ENCODE measurements at places on chromosomes 3 and 15. TPM values are rescaled to one million over a fixed set of nuclear protein-coding genes. Genes with fewer than 3 reads are reported as not detected.

GRCh38 chr3:18389108-18389733, 35.9 kb downstream of the SATB1 start:
- DNase-seq: peak; percentile 33

DNA sequence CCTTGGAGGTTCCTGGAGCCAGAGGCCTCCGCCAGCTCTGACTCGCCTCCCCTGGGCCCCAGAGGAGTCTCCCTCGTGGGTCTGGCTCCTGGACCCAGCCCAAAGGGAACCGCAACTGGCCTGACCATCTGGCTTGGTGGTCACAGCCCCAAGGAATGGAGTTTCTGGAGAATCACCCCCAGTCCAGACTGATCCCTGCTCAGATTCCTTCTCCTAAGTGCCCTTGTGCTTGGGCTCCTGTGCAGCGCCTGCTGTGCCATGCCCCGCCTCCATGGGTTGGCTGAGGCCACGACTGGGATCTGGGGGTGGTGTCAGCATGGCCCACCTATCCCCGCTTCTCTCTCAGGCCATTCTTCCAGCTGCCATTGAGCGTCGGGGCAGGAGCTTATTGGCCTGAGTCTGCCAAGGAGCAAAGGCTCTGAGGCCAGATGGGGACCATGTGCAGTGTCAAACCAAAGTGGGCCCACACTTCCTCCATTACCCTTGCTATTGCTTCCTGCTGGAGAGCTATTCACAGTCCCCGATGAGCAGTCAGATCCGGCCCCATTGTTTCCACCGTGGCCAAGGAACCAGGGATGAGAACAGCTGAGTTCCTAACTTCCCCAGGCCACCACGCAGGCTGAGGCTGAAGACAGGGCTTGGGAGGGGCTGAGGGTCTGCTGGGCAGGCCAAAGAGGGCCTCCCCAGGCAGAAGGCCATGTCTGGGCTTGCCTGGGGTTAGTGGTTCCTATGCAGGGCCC, 19.0 kb downstream of the CSPG4 start:
- no peak for DNase-seq

- no peak for DNase-seq
Measured at GRCh38 chr15:71002316-71002715, 109.7 kb downstream of the LRRC49 start.

DNA sequence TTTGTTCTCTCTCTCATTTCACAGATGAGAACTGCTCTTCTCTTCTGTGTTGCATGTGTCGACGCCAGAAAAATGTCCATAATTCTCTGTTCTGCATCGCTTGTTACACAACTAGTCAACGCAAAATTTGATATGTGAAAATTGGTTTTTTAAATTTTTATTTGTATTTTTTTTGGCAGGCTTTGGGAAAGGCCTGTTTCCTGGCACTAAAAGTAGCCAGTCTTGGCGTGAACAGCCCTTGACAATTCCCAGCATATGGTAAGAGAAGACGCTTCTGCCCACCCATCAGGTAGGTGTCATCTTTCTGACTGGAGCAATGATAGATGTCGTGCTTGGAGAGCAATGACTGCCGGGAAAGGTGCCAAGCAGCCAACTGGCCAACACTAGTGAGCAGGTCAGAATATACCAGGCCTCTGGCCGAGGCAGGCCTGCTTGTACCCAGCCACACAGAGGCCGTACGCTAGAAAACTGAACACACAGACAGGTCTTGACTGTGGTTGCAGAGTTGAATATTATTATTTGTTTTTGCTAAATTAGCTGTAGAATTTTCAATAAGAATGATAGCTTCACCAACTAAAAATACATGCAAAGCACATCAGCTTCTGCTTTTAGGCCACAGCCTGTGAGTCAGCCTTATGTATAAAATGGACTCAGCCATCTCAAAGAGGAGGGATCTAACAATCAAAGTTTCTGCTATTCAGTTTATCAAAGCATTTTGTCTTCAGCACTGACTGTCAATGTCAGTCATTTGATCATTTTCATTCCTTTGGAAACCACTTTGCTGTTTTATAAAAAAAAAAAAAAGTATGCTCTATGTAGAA, 837.5 kb downstream of the MCTP2 start:
- no peak for DNase-seq

DNA sequence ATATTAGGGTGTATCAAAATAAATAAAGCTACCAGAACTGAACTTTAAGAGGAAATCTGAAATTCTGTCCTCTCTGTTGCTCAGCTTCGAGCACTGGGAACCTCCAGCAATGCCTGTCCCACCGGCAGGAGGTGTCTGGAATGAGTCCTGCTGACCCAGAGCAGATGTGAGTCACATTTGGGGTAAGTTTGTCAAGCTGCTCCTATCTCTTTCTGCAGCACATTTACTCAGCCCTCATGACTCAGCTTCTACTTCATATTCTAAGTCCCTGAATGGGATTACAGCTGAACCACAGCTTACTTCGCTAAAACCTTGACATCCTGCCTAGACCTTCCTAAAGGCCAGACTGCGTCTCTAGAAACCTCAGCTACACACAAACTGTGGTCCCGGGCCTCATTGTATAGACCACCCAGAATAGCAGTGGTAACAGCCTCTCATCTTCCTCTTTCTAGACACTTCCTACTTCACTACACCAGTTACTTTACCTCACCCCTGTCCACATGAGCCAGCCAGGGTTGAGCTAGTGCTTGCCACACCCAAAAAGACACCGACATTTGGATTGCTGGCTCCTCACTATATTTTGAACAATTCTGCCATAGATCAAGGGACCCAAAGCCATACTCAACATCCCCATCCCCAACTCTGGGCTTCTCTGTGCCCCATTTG, 109.6 kb upstream of the TMCO5A start:
- DNase-seq: no peak

DNA sequence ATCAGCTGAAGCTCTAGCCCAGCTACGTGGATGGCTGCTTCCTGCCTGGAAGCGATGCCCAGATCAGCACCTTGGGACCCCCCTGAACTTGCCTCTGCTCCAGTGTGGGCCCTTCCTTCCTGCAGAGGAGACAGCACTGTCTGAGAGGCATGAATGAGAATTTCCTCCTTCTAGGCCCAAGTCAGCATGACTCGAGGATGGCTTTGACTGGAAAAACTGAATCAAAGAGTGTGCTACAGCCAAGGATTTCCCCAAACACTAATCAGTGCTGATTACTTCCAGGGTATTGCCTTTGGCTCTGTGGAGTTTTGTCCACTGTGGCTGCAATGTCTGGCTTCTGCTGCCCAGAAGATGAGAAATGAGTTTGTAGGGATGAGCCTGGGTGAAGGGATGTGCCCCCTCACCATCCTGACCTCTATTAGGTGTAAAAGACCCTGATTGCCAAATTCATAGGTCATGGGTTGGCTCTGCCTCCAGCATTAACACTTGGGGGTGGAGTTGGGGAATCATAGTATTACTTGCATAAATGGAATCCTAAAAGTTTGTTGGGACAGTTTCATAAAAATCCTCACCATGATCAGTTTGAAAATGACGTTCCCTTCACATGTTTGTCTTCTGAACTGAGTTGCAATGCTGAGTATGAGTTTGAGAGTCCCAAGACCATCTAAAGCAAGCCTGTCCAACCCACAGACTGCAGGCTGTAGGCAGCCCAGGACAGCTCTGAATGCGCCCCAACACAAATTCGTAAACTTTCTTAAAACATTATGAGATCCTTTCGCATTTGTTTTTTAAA, 36.7 kb downstream of the FLNB start:
- no peak for DNase-seq

- no peak for DNase-seq
Measured at GRCh38 chr3:27570421-27571106, 86.4 kb upstream of the SLC4A7 start.

- DNase-seq: no peak
Measured at GRCh38 chr3:25354071-25354470, 74.0 kb upstream of the RARB start.

GRCh38 chr3:172127929-172128580, 88.7 kb downstream of the FNDC3B start:
- DNase-seq: no peak

DNA sequence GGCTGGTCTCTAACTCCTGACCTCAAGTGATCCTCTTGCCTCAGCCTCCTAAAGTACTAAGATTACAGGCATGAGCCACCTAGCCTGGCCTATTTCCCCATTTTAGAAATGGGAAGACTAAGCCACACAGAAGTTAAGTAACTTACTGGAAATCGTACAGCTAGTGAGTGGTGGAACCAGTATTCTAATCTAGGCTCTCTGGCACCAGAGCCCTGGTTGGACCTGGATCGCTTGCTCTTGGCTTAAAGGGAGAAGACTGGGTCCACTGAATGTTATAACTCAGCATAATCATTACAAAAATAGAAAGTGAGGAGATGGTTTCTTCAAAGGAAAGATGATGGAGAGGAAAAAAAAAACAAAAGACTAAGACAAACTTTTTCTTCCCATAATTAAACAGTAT, 37.4 kb upstream of the CNTN3 start:
- no peak for DNase-seq

GRCh38 chr3:33883951-33884561, 85.6 kb downstream of the PDCD6IP start:
- DNase-seq: peak; percentile 5

GRCh38 chr15:57698243-57698642, 8.3 kb upstream of the POLR2M start:
- no peak for DNase-seq

GRCh38 chr3:102745881-102746280, 311.1 kb downstream of the ZPLD1 start:
- no peak for DNase-seq

DNA sequence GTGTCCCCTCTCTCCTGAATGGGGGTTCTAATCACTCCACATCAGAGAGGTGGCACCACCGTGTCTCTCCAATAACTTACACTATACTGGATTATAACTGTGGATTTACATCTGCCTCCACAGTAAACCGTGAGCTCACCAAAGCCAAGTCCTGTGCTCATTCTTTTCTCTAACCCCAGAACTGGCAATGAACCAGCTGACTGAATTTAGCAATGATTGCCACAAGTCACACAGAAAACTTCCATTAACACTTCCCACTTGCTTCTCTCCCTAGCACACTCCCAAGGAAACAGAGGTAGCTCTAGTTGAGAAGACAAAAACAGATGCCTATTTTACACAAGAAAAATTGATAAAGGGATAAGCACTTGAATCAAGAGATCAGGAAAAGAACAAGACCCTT, 361.3 kb downstream of the ULK4 start:
- DNase-seq: no peak

- peak; percentile 31 for DNase-seq
Measured at GRCh38 chr3:195908694-195909581, 587 bp upstream of the TNK2 start.

DNA sequence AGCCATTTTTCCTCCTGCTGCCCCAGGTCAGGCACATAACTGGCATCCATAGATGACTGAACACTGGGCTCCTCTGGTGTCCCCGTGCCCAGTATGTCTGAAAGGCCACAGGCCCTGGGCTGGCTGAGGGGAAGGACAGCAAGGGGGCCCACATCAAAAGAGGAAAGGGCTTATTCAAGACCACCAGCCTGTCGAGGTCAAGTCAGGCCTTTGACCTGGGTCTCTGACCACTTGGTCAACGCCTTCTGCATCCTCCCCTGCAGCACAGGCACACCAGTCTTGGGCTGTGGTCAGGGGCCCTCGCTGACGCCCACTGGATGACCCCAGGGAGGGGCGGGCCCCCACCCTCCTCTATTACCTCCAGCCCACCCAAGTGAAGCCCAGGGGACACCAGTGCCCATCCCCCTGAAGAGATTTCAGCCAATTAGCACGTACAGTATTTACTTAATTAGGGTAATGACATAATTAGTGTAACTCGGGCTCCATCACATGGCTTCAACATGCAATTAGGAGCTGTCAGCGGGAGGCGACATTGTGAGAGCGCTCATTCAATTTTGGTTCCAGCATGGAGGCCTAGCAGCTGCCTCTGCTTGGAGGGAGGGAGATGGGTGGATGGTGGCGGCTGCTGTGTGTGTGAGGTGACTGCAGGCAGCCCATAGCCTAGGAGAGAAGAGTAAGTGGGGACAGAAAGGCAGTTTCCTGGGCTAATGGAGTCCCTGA, 13.5 kb upstream of the DNAH1 start:
- no peak for DNase-seq

DNA sequence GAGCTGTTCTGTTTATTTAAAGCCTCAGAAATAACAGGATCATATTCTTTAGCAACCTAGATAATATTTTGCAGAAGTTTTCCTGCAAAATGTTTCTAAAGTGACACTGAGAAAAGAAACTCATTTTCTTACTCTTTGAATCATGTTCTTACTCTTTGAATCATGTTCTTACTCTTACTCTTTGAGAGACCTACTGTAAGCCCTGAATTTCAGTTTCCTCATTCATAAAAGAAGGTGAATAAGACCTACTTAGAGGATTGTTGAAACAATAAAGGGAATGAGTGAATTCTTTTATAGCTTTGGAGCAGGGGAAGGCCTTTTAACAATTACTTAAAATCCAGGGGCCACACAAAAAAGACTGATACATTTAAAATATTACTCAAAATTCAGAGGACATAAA, 221.7 kb upstream of the CMC1 start:
- no peak for DNase-seq

DNA sequence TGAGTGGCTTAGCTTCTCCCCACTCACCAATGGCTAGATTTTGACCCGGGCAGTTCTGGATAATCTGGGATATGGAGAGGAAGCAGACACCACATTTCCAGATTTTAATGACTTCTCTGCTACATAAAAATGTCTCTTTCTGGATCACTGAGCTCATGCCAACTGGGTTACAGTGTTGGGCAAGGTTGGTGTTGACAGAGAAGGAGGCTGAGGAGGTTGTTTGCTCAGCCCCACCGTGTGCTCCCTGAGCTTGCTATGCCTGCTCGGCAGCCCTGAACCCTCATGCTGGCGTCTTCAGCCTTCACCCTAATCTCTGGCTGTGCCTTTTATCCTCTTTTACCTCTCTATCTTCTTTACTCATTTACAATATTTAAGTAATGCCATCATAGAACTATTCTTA, 53.0 kb upstream of the KPNA4 start:
- DNase-seq: no peak

GRCh38 chr3:181839916-181840297, 128.2 kb downstream of the SOX2 start:
- DNase-seq: no peak

Gene PLXNB1
- not detected for polyA plus RNA-seq

Gene GPR27
- 0.22 TPM for polyA plus RNA-seq

Gene ANKUB1
- polyA plus RNA-seq: not detected

Gene TEX264
- polyA plus RNA-seq: 131 TPM

Gene MOBP
- polyA plus RNA-seq: not detected

Gene FAM3D
- polyA plus RNA-seq: not detected

Gene MRAS
- not detected for polyA plus RNA-seq

All from immature natural killer cell (primary cell).